ENCODE measurements at places on chromosomes 7 and 10.

DNA sequence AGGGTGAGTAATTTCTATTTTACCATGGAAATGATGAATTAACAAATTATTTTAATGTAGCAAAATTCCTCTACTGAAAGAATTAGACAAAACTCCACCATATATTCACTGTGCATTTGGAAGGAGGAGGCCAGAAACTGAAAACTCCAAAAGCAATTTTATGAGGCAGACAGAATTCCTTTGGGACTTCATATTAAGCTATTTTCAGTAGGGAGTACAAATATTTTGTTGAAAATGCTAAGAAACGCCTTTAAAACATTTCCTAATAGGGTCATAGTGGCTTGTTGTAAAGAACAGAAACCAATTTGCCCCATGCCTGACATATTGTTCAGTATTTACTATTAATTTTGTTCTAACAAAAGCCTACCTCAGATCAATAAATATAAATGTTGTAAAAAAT, 117.8 kb downstream of the TES start:
- DNase-seq: no peak

- DNase-seq: no peak
These were observed 57.1 kb downstream of the PLPP4 start for GRCh38 chr10:120514035-120514620.

DNA sequence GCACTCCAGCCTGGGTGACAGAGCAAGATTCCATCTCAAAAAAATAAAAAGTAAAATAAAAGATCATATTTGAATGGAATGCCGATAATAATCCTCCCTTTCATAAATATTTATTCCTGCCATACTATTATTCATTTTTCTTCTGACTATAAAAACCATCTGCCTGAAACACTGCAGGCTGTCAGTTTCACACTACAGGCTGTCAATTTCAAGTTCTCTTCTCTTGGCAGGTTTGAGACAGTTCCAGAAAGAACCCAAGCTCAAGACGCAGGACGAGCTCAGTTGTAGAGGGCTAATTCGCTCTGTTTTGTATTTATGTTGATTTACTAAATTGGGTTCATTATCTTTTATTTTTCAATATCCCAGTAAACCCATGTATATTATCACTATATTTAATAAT, 18.2 kb upstream of the AGBL3 start:
- no peak for DNase-seq

DNA sequence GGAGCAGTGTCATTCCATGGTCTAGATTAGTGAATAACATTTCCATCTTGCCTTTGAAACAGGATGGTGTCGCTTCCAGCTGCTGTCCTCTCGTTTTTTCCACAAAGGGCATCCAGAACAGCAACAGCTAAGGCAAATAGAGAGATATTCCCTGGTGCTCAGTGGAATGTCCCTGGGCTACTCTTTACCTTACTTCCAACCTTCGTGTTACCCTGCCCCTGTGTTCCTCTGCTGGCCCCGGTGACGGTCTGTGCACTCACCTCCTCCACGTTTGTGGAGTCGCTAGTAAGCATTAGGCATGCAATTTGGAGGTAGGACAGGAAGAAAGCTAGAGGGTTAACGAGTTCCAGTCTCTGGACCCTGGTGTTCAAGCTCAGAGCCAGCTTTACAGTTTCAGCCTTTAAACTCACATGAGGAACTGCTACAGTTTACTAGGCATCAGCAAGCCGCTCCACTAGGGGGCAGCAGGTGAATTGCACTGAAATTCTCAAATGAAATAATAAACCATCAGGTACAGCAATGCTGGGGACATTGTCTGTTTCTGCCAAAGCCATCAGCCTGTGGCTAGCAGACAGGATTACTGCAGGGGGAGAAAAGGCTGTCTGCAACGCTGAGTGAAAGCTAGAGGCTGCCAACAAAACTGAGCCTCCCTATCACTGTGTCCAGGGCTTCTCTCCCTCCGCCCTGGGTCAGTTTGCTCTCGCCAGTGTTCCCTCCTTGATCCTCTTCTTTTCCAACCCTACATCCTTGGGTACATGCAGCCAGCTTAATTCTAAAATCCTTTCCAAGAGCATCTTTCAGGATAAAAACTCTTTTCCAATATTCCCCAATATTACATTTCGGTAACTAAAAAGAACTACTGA, 9.0 kb downstream of the MRPL32 start:
- DNase-seq: peak; percentile 51

DNA sequence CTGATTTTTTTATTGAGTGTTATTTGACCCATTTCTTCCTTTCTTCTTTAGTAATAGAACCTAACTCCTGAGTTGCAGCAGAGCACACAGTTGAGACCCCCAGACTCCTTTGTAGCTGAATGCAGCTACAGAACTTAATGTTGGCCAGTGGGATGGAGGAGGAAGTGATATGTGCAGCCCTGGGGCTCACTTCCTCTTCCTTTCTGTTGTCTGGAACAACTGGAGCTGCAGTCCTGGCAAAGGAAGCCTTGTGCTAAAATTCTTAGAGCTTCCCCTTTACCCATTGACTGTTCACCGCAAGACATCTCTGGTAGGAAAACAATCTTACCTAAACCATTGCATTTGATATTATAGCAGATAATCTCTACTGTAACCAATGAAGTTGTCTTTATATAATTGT, 86.6 kb downstream of the ITGB8 start:
- DNase-seq: no peak

Data from stimulated activated CD4-positive, alpha-beta T cell treated with anti-CD3 and anti-CD28 coated beads, Interleukin-1b, Interleukin-23, amount 100 ng/mL, for 1 hour (primary cell).